ENCODE measurements at places on chromosomes 16 and 17.

DNA sequence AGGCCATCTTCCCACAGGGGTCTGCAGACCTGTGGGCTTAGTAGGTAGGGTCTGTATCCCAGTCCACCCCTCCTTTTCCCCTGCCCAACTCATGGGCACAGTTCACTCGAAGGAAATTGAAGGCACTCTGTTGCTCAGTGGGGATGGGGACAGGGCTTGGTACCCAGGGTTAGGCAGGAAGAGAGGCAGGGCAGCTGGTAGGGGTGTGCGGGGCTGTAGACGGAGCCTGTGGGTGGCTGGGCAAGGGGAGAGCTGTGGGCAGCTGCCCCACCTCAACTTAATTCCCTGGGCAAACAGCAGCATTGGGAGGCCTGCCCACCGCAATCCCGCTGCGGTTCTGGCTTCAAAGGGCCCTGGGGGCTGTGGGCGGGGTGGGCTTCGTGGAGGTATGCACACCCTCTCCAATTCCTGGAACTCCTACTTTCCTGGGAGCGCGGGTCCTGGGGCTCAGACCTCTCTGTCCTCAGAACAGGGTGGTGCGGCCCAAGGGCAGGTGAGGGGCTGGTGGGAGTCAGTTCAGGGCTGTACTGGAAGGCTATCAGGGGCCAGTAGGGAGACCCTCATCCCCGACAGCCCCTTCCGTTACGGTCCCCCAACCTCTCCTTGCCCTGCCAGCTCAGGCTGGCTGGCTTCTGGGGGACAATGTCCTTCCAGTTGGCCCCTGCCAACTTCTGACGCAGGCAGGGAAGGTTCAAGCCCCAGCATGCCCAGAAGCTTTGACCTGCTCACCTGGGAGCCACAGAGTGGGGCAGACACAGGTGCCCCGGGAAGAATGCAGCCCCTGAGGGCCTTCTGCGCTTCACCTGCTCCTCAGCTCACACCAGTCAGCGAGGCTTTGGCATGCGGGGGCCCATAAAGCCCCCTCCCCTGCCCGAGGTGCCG lies 9.1 kb downstream of the FOXJ1 start:
- no peak for DNase-seq

- no peak for DNase-seq
Observed at GRCh38 chr16:12735805-12736204, 67.9 kb downstream of the CPPED1 start.

GRCh38 chr17:38558728-38559050 lies 47.1 kb downstream of the SRCIN1 start:
- no peak for DNase-seq

DNA sequence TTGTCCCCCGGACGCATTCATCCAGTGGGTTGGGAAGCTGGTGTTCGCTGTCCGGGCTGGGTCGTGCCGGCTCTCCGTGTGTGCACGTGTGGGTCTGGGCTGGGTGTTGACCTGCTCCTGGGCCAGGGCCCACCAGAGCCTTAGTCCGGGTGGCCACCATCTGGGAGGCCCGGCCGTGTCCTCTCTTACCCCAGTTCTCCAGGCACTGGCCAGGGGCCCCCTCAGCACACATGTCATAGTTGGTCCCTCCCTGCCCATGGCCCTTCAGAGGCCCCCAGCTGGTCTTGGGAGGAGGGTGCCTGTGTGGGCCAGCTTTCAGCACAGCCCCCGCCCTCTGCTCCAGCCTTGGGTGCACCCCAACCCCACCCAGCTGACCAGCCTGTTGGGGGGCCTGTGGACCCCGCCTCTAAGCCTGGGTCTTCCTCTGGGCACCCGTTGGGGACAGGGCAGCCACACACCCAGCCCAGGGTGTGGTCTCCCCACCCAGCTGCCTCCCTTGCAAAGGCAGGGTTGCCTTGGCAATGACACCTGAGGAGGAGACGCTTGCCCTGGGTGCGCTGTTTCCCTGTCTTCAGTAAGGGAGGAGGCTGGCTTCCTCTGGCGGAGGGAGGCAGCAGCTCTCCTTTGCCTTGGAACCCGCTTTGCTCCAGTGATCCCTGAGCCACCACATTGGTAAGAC lies 77.4 kb downstream of the JPH3 start:
- no peak for DNase-seq

- no peak for DNase-seq
Observed at GRCh38 chr16:89187032-89187769, 13.1 kb downstream of the SLC22A31 start.

DNA sequence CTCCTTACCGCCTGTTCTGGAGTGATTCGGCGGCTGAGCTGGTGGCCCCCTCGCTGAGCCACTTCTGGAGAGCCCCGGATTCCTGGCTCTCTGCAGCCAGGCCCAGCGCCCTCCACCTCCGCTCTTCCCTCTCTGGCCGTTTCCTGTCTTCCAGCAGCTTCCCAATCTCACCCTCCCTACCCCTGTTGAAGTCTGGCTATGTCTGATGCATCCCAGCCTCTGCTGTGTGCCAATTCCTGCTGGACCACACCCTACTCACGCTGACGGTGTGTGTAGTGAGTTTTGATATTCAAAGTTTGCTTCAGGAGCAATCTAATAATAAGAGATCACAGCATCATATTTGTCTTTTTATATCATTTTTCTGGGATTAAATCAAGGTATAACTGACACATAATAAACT lies 9.4 kb downstream of the CD300LD start:
- no peak for DNase-seq

DNA sequence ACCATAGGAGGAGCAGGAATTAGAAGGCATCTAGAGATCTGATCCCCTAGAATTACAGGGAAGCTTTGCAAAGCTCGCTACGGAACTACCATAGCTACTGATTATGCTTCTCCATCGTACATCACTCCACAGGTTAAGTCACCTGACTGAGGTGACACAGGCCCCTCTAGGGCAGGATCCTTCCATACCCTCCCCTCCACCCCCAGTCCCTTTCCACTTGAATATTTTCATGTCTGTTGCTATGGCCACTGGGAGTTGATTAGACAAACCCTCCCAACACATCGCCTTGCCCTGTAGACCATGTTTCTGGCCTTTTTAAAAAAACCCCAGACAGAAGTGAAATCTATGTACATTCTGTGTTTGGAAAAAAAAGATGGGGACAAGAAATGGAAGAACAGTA lies 287.1 kb downstream of the SOX9 start:
- no peak for DNase-seq

DNA sequence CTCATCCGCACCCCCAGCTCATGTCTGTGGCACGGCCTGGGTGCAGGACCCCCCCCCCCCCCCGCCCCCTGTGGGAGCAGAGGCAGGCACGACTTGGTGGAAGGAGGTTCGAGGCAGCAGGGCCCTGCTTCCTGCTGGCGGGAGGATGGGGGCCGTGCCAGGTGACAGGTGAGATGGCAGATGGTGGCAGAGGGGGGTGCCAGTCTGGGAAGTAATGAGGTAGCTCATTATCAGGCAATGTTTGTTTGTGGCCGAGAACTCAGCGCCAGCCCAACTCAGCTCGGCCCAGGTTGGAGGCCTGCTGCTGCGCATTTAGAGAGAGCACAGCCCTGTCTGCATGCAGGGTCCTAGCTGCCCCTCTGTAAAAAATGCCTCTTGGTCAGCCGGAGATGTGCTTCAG lies 40.1 kb upstream of the JPH3 start:
- DNase-seq, result peak; percentile 50

DNA sequence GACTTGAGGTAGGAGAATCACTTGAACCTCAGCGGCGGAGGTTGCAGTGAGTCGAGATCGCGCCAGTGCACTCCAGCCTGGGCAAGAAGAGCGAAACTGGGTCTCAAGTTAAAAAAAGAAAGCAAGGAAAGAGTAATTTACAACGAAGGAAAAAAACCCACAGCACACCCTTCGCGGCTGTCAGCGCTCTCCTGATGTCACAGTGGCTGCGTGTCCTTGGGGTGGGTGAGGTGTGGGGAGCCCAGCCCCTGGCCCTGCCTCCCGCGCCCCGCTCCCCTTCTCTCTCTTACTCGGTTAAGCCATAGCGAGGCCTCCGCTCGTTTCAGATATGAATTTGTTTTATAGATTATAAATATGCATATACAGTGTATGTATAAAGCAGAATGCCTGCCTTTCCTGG lies 740 bp upstream of the JPT2 start:
- no peak for DNase-seq

DNA sequence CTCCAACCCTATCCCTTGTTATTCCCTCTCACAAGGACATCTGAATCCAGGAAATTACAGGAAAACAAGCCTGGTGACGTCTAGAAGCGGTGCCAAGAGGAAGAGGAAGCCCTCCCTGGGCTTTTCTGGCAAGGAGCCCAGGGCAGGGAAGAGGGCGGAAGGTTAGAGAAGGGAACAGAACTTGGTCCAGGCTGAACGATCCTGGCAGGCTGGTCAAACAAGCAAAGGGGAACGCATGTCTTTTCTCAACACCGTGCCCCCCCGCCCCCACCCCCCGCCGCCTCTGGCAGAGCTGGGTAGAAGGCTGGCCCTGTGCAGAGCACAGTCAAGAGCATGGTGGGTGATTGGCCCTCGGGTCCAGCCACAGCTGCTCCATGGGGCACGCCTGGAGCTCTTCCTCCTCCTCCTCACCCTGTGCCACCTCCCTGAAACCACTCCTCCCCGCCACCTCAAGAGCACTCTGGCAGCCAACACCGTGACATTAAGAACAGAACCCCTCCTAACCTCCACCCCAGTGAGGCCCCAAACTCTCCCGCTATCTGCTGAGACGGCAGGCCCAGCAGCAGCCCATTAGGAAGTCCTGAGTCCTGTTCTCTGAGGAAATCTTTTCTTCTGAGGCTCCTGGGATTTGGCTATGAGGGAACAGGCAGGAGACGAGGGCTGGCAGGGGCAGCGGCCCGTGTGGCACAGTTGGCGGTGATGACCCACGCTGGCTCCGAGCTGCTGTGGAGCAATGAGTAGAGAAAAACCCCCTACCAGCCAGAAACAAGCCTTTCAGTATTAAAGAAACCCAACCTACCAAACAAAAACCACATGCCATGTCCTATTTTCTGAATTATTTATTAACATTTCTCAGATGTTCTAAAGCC lies 7.3 kb downstream of the C16orf86 start:
- DNase-seq, result no peak

- DNase-seq, result no peak
Observed at GRCh38 chr17:35447499-35447898, 1.1 kb downstream of the SLFN13 start.

GRCh38 chr17:70271672-70272071 lies 102.3 kb downstream of the KCNJ2 start:
- DNase-seq, result no peak

GRCh38 chr16:65783709-65784474 lies 582.6 kb upstream of the CDH5 start:
- DNase-seq, result no peak

- DNase-seq, result no peak
Observed at GRCh38 chr16:3058139-3059030, 7.1 kb upstream of the IL32 start.

DNA sequence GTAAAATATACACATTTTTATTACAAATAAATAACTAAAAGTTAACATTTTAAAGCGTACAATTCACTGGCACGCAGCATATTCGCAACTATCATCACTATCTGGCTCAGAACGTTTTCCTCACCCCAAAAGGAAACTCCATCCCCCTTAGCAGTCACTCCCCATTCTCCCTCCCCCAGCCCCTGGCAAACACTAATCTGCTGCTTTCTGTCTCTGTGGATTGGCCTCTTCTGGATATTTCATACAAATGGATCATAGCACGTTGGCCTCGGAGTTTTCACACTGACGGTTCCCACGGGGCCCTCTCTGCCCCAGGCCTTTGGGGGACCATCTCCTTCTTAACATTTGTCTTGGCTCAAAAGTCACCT lies 64.6 kb downstream of the RTN4RL1 start:
- DNase-seq, result no peak

DNA sequence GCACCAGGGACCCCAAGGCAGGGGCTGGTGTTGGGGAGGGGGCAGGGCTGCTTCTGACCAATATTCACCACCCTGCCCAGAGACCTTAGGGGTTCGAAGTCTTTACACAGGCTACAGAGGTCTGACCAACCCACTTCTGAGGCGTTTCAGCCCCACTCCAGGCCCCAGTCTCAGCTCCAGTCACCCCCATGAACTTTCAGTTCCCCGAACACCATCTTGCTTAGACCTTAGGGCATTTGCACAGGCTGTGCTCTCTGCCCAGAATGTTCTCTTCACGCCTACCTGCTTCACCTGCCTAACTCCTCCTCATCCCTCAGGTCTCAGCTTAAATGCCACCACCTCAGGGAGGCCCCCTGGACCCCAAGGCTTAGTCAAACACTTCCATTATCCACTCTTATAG lies 25.8 kb upstream of the CPNE2 start:
- no peak for DNase-seq

DNA sequence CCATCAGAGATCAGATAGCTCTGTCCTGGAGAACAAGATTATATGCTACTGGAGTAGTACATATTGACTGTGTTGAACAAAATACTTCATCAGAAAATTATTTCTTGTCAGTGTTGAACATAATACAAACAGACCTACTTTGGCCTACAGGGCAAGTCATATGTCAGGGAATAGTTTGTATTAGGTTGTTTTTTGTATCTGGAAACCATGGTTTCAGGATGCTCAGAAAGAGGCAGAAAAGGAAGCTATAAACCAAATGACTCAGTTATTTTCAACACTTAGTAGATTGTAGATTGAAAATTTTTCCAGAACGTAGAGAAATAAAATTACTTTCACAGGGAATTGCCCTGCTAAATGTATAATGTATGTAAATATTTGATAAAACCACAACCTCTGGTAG lies 198.4 kb downstream of the CYB561 start:
- DNase-seq, result no peak
